ENCODE measurements at places on chromosomes 2 and 18.

DNA sequence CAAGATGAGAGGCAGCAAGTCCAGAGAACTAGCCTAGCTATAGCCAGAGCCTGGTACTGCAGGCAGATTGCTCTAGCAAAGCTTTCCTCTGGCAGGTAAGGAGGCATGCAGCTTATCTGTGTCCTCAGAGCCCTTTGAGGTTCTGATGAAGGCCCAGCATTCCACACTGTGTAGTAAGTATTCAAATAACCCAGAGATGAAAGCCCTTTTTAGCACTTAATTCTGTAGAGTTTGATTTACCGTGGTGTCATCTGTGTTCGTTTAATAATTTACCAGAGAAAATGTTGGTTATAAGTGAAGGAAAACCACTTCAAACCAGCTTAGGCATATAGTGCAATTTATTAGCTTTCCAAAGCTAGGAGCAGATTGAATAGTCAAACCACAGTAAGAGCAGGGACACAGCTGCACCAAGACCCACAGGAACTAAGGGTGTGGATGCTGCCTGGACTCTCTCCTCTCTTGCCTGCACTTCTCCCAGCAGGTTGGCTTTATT lies 226.6 kb downstream of the BABAM2 start:
- DNase-seq: no peak

DNA sequence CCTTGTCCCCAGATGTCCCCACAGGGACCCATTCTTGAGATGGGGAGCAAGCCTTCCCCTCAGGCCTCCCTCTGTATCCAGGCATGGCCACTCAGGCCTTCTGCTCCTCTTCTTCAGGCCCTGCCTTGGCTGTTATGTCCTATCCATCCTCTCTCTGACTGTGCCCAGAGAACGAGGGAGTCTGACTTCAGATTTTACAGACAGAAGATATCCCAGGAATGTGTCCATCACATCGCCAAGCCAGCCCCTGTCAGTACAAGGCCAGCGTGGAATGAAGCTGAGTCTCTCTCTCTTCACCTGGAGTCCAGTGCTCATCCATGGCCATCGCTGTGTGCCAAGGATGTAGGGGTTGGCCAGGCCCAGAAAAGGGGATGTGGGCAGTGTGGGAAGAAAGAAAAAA lies 57.6 kb downstream of the SDC1 start:
- DNase-seq: no peak

DNA sequence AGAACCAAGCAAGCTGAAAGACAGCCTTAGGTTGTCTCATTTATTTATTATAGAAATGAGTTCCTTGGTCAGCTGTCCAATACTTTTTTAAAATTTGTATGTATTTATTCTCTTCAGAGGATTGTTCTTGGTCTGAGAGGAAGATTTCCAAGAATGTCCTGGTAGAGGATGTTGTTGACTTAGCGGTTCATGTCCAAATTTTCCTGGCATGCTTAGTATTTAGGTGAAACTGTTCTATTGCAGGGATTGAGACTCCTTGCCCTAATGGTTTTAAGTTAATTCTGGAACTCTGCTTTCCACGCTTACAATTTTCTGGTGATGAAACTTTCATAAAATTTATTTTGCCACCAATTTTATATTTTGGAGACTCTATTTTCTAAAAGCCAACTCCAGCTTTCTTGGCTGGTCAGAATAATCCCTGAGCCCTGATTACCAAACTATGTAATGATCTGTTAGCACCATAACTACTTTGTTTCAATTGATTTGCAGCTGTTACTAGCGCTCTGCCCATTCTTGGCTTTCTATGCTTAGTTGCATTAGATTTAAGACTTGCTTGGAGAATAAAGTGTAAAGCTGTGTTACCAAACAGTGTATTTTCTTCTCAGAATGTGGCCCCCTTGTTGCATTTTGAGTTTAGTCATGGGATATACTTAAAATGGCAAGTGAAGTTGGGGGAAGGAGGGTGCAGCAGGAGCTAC lies 1868.8 kb upstream of the CELF4 start:
- DNase-seq: no peak

DNA sequence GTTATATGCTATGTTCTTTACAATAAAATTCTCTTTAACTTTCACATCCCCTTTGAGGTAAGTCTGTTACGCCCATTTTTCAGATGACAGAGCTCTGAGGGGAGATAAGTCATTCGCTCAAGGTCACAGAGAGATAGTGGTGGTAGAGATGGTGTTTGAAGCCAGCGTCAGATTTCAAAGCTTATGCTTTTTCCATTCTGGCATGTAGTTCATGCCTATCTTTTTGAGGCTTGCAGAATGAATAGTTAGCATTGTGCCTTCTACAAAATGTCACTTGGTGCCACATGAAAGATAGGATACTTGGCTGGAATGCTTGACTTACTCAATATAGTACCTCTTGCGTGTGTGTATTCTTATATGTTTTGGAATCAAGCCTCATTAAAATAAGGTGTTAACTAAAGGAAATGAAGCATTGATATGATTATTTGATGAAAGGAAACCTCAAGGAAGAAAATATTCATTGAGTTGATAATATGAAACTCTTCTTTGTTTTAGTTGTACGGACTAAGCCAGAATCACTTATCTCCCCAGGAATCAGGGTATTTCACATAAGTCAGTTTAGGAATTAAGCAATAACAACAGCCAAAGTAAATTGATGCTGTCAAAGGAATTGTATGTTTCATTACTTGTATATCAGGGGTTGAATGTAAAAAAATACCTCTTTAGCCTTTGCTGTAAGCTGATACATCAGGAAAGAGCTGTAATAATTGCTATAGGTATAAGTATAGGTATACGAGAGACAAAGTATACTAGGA lies 15.5 kb downstream of the SPATS2L start:
- no peak for DNase-seq

DNA sequence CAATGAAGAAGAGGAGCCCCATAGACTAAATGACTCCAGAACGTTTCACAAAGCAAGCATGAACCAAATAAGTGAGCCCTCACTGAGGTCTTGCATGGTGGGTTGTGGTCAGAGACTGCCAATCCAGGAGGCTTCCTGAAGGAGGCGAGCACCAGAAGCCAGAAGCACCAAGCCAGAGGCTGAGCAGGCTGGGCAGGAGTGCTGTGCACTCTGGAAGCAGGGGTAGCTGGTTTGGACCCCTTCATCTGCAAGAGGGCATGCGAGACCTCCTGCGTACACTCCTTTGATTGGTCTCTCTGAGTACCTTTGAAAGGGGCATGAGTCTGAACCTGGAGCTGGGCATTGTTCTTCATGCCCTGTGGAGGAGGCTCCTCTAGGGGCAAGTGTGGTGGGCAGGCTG lies 192.5 kb downstream of the HAUS1 start:
- DNase-seq: no peak

GRCh38 chr2:157312866-157313486 lies 12.6 kb downstream of the ERMN start:
- no peak for DNase-seq

DNA sequence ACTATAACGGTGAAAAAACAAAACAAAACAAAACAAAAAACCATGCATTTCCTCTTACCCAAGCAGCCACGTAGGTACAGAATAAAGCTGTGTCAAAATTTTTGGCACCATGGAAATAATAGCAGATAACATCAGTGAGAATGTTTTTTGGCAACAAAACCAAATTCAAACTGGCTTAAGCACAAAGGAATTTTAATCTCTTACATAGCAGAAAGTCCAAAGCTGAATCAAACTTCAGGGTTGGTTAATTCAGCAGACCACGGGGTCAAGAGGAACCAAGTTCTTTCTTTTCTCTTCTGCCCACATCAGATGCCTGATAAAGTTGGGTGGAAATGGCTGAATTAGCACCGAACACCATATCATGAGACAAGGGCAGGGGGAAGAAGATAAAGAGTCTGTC lies 129.5 kb downstream of the PAX3 start:
- no peak for DNase-seq

GRCh38 chr2:8498994-8499393 lies 182.9 kb upstream of the ID2 start:
- no peak for DNase-seq

DNA sequence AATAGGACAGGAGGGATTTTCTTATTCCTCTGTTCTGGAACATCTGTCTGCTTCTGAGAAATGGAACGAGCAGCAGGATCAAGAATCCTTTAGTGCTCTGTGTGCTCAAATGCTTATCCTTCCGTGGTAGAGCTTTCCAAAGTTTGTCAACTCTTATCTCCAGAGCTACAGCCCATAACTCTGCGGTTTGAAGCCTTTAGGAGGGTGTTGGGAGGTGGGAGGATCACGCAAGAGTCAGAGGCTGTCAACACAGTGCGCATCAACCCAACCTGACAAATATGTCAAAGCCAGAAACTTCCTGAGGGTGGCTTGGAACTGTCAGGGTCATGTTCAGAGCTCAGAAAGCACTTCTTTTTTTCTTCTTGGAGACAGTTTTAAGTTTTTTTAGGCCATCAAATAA lies 95.9 kb downstream of the CRIM1 start:
- DNase-seq: no peak

DNA sequence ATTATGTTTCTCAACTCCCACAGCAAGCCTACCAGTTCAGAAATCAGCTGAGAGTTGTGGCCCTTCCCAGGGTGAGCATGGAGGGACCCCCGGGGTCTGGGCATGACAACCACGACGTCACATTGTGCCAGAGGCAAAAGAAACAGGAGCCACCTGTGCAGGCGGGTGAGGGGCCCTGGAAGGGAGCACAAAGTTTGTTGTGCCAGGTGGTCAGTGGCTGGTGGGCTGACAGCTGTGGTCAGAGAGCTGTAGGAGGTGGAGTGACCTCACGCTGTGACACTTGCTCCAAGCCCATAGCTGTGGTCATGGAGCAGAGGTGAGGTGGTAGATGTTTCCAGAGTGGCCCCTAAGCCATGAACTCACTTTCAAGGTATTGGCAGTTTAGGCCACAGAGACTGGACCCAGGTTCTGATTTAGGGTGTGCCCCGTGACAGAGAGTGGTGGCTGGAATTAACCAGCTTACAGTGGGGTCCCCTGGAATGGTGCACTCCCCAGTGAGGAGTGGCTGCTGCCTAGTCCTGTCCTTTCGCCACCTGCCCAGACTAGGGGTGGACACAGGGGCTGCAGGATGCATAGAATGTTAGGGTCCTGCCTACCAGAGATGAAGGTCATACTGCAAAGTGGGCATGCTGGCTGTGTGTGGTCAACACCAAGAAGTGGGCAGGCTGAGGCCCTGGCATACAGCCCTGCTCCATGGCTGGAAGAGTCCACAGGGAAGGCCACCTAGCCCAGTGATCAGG lies 136.4 kb downstream of the GLI2 start:
- DNase-seq: no peak

All from mucosa of descending colon (tissue), 3 donors.